Iris pigment epithelial cell (primary cell): ENCODE measurements at places on chromosomes 1 and 21.
A peak's percentile ranks its signal among the peaks of the same experiment; 100 is the strongest.

DNA sequence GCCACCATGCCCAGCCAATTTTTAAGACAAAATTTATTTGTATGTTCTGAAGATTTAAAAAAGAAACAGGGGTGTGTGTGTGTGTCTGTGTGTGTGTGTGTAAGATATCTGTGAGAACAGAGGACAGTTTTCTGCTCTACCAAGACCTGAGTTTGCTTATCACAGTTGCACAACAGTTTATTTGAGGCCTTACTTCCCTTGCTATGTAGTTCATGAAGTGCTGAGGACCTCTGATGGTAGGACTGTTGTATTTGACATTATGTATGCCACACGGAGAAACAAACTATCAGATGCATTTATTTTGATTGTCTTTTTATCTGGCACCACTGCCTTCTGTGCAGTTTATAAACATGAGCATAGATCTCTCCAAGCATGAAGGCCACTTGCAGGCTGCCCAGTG lies 355.2 kb downstream of the PBX1 start:
- DNase-seq: peak; percentile 77

- peak; percentile 52 for DNase-seq
Measured at GRCh38 chr1:22828484-22829308, 118.1 kb downstream of the EPHB2 start.

- peak; percentile 24 for DNase-seq
Measured at GRCh38 chr21:38712071-38712470, 93.7 kb upstream of the ETS2 start.

- no peak for DNase-seq
Measured at GRCh38 chr1:222769181-222769580, 32.2 kb downstream of the FAM177B start.

DNA sequence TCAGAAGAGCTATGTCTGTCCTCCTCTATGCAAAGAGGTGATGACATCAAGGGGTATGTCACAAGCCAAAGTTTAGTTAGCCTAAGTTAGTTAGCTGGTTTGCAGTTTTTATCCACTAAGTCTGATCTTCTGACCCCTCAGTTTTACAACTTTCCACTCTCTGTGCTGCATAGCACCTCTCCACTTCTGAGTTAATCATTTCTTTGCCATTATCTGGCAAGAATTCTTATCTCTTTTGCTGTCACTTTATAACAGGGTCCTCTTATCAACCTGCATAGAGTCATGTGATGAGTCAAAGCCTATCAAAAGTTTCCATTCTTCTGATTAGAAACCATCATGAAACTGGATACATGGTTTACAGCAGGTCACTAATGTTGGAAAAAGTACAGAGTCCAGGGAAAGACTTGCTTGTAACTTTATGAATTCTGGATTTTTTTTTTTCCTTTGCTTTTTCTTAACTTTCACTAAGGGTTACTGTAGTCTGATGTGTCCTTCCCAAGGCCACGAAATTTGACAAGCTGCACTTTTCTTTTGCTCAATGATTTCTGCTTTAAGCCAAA lies at the start of gene NR5A2:
TSS of gene NR5A2 (plus strand) at position 447 of the 560 bp plus-strand sequence. CDS start 138 bp downstream, outside the sequence.
- DNase-seq: no peak

GRCh38 chr1:78651241-78651640 lies 1.6 kb downstream of the IFI44 start:
- DNase-seq: peak; percentile 84

DNA sequence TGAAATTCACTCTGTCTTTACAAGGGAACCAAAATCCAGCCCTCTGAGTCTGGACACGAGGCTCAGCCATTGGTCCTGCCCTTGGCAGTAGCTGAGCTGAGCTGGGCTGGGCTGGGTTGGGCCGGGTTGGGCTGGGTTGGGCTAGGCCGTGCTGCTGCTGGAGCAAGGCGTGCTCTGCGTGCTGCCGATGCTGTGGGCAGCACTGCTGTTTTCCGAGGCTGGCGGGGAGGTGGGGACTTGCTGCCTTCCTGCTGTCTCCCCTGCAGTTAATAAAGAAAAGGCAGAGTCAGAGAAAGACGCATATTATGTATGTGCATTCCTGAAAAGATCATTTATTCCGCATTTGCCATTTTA lies 182.9 kb downstream of the CDC7 start:
- DNase-seq: no peak
